Fibroblast of mammary gland (primary cell): ENCODE measurements at places on chromosomes 1 and 21.

GRCh38 chr1:70169018-70169839, 36.1 kb downstream of the LRRC40 start:
- DNase-seq, result no peak

DNA sequence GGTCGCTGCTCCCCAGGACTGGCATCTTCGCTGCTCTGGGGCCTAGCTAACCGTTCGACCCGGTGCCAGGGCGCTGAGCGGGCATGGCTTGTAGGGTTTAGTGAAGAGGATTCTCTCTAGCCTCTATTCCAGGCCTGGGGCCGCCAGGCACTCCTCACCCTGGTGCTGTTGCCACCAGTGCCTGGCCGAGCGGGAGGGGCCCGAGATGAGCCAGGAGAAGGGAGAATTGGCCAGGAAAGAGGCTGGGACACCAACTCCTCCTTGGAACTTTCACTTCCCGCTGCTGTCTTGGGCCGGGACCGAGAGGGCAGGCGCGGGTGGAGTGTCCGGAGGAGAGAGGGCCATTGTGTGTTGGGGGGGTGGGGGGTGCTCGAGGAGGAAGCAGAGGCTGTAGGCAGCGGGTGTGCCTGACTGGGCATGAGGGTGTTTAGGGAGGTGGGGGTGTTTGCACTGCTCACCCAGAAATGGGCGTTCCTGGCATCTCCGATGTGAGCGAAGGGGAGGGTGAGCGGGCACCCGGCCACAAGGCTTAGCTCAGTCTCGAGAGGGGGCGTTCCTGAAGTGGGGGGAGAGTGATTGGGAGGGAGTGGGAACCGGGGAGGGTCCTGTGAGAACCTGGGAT, 772 bp downstream of the ADAM15 start:
- DNase-seq, result peak; percentile 18

DNA sequence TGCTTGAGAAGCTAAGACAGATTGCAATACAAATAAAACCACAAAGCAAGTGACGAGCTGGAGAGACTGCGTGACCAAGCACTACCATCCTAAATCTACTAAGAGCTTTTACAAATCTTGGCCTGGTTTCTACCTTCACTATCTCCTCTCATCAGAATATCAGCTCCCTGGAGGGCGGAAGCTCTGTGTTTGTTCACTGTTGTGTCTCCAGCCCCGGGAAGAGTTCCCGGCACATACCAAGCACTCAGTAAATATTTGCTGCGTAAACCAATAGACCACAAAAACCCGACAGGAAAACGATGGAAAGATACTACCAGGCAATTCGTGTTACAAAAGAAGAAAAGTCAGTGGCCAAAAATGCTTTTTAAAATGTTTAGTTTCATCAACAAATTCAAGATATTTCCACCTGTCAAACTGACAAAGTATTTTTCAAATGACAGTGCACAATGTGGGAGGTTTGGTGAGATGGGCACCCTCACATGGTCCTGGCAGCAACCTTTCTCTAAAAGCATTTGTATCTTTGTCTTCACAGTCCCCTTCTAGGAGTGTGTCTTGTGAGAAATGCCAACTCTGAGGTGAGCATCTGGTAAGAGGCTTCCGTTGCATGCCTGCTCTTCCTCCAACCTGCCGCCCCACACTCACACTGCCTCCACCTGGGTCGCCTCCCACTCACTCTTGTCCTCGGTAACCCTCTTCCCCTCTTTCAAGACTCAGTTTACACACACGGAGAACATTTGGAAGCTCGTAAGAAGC, 34.7 kb downstream of the SLC1A7 start:
- DNase-seq, result peak; percentile 67

GRCh38 chr1:46530791-46531409, 20.5 kb downstream of the KNCN start:
- no peak for DNase-seq

DNA sequence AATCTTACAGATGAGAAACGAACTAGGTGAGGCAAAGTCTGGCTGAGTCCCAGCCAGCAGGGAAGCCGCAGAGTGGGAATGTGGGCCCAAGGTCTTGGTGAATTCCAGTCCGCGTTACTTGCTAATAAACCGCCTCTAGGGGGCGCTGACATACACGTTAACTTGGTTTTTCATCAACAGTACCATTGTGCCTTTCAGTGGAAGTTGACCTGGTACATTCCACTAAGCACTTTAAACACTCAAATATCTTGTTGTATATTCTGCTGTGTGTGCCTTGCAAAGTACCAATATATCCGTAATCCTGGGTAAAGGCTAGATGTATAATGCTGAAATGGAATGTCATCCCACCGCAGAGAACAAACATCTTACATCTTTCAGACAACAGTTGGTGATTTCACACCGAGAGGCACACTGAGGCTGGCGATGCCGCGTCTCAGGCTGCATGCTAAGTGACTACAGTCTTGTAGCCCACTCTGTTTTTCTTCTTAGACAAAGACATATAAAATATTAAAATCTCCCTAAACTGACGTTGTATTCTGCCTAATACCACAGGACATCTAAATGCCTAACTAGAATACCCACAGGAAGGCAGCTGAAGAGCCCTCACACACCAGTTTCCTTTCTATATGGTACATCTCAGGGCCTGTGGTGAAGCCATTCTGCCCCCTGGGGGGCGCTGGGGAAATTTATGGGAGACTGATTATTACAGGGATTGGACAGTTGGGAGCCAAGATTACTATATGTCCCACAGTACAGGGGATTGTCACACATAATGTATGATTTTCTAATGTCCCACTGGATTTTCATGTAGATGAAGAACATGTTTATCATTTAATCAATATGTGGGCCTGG, 49.2 kb upstream of the C1orf198 start:
- DNase-seq, result peak; percentile 77

DNA sequence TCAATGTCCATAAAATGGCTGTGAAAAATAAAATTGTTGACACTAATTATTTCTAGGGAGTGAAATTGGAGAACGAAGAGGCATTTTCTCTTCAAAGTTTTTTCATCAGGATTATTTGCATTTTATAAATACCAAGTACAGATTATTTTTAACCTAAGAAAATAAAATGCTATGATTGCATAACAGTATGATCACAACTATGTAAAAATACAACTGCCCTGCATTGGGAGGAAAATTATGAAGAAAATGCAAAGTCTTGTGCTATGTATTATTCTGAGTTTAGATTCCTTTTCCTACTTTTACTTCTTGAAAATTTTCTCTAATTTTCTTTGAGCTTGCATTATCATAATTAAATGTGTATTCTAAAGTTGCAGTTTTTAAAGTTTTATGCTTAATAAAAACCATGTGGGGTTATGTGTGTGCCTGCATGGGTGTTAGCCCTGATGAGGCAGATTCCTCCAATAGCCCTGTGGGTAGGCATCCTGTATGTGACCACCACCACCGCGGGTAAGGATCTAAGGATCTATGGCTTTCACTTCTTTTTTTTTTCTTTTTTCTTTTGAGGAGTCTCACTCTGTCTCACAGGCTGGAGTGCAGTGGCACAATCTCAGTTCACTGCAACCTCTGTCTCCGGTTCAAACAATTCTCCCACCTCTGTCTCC, 24.7 kb downstream of the STX6 start:
- no peak for DNase-seq

DNA sequence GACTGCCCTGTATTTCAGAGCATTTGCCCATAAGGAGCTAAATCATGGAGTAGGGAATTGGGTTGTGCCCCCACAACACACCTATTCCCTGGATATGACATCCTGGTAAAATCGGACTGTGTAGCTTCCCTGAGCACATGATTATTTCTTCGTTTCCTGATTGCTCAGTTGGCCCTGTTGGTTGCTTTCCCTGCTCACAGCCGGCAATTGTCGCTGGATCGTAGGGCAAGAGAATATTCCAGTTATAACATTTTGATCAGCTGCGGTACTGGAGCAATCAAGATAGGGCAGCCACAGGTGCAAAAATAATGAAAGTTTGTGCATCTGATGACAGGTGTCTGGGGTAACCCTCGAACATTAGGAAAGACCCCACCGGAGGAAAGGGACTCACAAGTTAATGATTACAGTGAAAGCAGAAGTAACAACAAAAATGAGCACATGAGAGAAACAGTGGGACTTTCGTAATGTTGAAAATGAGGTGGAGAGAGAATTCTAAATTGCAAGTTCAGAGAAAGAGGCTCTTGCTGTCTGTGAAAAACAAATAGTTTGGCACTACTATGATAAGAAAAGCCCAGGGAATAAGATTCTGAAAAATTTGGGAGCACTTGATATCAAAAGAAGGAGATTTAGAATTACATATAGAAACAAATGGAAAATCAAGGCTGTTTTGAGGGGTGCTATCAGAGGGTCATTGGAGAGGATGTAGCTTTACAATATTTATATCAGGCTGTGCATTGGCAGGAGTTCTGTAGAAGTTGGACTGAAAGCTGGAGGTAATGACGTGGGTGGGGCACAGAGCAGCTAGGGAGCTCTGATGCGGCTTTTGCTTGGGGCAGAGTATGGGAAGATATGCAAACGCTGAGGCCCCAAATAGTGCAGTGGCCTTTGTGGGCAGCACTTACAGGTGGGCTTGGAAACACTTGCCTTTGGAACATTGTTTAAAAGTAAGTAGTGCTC, at the start of gene MAB21L3:
MAB21L3 (plus strand) TSS at position 833 of the 957 bp plus-strand sequence. CDS start 1,217 bp downstream, outside the sequence.
- DNase-seq, result no peak

DNA sequence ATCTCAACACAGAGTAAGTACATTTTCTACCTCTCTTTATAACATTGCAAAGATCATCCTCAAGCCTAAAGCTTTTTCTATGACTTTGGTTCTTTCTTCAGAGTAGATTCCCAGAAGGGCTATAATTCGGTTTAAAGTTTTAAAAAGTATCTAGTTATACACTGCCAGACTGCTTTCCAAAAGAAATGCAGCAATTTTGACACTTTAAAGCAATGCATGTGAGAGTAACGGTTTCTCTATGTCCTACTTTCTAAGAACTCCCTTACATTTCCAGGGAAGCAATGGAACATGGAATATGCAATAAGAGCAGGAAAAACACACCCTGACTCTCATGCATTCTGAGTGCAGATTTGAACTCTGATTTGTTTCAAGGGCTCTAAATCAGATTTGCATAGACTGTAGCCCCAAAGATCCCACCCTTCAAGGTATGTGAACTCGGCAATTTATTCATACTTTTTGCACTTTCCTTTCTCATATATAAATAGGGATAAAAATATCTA, 331.6 kb downstream of the HHIPL2 start:
- no peak for DNase-seq

- no peak for DNase-seq
Measured at GRCh38 chr1:64901663-64902062, 64.7 kb downstream of the JAK1 start.

DNA sequence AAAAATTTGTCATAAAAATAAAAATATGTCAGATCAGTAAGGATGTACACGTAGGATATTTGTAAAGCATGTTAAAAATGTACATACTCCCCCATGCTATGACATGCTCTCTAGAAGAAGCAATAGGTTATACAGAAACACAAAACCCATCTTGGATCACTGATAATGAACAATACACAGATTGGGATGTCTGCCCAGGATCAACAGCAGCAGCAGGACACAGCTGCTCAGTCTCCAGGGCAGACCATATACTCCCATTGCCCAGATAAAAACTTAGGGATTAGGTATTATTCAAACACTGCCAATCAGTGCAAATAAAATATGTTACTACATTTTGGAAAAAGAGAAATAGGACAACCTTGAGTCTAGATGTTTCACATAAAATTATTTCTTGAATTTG, 39.0 kb downstream of the DAB1 start:
- DNase-seq, result no peak

DNA sequence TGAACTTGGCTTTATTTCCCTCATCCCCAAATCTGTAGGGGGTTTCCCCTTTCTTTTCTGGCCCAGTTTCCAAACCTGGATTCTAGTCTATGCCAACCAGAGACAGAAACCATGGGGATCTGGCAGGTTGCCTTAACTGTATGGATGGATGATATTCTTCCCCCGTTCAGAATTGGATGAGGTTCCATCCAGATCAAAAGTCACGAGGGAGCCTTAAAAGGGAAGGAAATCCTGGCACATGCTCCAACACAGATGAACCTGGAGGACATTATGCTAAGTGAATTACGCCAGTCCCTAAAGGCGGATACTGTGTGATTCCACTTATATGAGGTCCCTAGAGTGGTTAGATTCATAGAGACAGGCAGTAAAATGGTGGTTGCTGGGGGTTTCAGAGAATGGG, 124.4 kb downstream of the HUNK start:
- DNase-seq, result no peak

GRCh38 chr1:87329051-87329525, 408 bp downstream of the LMO4 start:
- DNase-seq, result peak; percentile 51

DNA sequence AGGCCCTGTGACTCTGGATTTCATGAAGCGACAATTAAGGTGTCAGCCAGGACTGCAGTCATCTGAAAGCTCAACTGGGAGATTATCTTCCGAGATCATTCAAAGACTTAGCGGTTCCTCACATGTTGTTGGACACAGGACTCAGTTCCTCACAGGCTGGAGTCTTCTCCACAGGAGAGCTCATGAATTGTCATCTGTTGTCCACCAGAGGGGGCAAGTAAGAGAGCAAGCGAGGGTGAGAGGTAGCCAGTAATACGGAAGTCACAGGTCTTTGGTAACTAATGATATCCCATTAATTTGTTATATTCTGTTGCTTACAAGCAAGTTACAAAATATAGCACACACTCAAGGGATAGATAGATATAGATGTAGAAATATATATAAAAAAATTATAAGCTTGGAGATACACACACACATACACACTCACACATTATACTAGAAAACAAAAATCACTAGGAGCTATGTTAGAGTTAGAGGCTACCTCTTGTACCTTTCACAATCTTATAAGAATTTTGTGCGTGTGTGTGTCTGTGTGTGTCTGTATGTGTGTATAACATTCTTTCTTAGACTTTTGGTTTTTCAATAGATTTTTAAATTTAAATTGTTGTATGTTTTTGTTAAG, 1695.3 kb downstream of the BRINP3 start:
- DNase-seq, result peak; percentile 1

DNA sequence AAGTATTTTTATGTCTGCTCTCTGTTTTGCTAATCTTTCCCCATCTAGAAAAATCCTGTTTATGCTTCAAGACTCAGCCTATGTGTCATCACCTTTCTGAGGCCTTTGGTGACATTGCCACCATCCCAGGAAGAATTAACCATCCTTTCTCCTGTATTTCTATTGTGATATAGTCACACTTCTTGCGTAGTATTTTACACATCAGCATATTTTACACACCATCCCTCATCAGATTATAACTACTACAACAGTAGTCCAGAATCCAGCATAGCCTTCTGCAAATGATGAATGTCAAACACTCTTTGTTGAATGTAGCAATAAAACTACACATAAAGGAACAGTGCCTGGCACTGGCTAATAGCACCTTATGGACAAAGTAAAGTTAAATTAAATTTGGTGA, 275.3 kb upstream of the C1orf87 start:
- DNase-seq, result no peak

- DNase-seq, result no peak
Measured at GRCh38 chr1:32867671-32868070, 3.0 kb downstream of the FNDC5 start.

- peak; percentile 30 for DNase-seq
Measured at GRCh38 chr21:45208627-45208951, 79.1 kb downstream of the POFUT2 start.

- no peak for DNase-seq
Measured at GRCh38 chr1:7456722-7457082, 314.4 kb upstream of the VAMP3 start.
